Thoracic aorta (tissue), 2 donors: ENCODE measurements at places on chromosomes 2 and 18. TPM values are rescaled to one million over a fixed set of nuclear protein-coding genes. Genes with fewer than 3 reads are reported as not detected.

- no peak overlapping the region for H3K27ac ChIP-seq
- peaks cover 12% of the 10 kb centered on the region for H3K4me1 ChIP-seq
- no peaks in the 10 kb centered on the region for H3K27me3 ChIP-seq
- no peaks in the 10 kb centered on the region for H3K36me3 ChIP-seq
Observed at GRCh38 chr2:2765839-2766495, 434.9 kb upstream of the MYT1L start.

DNA sequence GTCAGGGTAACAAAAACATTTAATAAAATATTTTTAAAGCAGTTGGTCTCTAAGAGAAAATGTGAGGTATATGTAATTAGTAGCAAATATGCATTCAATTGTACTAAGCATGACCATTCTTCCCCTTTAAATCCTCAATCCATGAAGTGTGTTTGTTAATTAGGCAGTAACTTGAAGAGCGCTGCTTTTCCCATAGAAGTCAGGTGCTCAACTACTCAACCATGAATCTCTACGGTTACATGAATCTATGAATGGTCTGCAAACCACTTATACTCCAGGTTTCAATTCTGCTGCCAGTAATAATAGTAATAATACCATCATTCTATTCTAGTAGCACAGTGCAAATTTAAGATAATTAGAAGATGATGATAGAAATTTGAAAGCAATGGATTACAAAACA is 55.8 kb downstream of the SLC8A1 start:
- no peak for DNase-seq
- H3K27me3 ChIP-seq: no peaks in the 10 kb centered on the region
- H3K27ac ChIP-seq: no peak overlapping the region
- peaks cover 44% of the 10 kb centered on the region for H3K4me1 ChIP-seq

- H3K27me3 ChIP-seq: no peaks in the 10 kb centered on the region
- H3K36me3 ChIP-seq: no peaks in the 10 kb centered on the region
- no peaks in the 10 kb centered on the region for H3K4me1 ChIP-seq
- H3K27ac ChIP-seq: no peak overlapping the region
- no peak overlapping the region for H3K4me3 ChIP-seq
Observed at GRCh38 chr2:70328921-70329561, 27.2 kb upstream of the FAM136A start.

DNA sequence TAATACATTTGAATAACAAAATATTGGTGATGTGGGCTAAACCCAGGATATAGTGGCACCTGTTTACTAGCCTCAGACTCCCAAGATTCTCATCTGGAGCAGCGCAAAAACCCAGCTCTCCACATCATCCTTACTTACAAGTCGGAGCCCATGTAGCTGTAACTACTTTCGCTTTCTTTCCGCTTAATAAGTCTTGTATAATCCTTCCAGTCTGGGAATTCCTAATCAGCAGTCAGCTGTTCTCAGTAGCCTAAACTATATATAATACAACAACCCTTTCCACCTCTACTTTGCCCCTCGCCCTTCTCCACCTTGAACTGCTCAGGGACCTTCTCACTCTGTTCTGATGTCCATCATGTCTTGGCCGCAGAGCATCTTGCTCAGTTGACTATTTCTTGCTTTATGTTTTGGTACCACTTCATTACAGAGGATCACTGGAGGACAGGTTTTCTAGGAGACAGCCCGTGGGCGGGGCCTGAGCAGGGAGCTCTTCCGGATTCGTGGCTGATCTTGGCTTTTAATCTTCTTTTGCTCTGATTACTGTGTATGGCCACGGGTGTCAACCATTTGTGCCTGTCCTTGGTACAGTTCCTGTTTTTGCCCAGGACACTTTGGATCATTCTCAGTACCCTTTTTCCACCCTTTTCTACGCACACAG is 119.9 kb upstream of the SERTAD2 start:
- H3K36me3 ChIP-seq: no peaks in the 10 kb centered on the region
- no peaks in the 10 kb centered on the region for H3K4me1 ChIP-seq
- no peak for DNase-seq
- no peak overlapping the region for H3K4me3 ChIP-seq

GRCh38 chr2:224272237-224272910 is 129.5 kb downstream of the FAM124B start:
- H3K27me3 ChIP-seq: no peaks in the 10 kb centered on the region
- no peak overlapping the region for H3K27ac ChIP-seq
- H3K4me1 ChIP-seq: peaks cover 15% of the 10 kb centered on the region
- DNase-seq: no peak
- H3K4me3 ChIP-seq: no peak overlapping the region

The DNAH6 gene
- total RNA-seq: 0.85 TPM

The FHOD3 gene
- 19.8 TPM for total RNA-seq

The SATB2 gene
- 5.5 TPM for total RNA-seq
